Kidney epithelial cell (primary cell): ENCODE measurements at places on chromosomes 1 and 21.

- no peak for DNase-seq
These were observed 157.4 kb downstream of the SIPA1L2 start for GRCh38 chr1:232472485-232473041.

- DNase-seq: no peak
These were observed 213.1 kb downstream of the KAZN start for GRCh38 chr1:14811573-14811972.

- no peak for DNase-seq
These were observed 11.5 kb downstream of the BCAR3 start for GRCh38 chr1:93670141-93670540.

GRCh38 chr21:45280178-45280821 lies 7.4 kb downstream of the POFUT2 start:
- DNase-seq: no peak

DNA sequence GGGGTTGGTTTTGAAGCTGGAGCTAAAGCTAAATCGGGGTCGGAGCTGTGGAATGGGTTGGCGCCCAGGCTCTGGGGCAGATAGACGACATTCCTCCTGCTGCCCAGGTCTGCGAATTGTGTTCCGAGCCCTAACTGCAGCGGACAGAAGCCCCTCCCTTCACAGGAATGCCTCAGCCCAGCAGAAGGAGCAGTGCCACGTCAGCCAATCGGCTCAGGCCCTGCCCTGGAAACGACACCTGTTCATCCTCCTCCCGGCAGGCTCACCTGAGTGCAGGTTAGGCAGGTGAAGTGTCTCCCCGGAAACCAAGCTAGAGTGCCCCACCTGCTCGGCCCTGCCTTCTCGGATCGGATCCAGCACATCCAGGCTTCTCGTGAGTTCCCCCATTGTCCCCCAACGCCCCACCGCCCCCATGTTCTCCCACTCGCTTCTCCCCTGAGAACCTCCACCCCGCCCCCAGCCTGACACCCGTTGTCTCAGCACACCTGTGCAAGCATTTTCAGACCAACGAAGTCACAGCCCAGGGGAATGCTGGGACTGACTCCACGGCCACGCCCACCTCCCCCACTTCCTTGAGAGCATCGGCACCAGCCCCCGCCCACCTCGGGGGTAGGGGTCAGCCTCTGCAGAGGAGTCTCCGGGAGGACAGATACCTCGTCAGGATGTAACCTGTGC lies 775 bp downstream of the TMEM125 start:
- DNase-seq: no peak

GRCh38 chr1:170204121-170204520 lies 58.4 kb downstream of the NTMT2 start:
- no peak for DNase-seq

DNA sequence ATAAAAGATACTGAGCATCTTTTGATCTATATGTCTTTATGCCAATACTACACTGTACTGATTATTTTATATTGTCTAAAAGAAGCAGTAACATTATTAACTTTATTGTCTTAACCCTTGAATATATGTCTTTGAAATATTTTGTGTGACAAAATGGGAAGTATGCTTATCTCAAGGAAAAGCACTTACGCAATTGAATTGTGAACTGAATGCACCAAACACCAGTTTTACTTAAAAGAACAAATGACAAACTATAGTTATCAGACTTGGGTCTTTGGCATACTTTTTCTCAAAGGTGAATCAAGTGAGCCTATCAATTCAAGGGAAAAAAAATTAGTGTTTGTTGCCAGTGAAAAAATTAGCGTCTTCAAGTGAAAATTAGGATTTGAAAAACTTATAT lies 9.2 kb upstream of the SLC6A9 start:
- no peak for DNase-seq

- DNase-seq: no peak
These were observed 34.1 kb upstream of the ADARB1 start for GRCh38 chr21:45040157-45040711.

GRCh38 chr1:234437423-234438171 lies 41.4 kb downstream of the TARBP1 start:
- peak; percentile 16 for DNase-seq

- DNase-seq: no peak
These were observed 77.5 kb upstream of the L1TD1 start for GRCh38 chr1:62117018-62117750.
